ENCODE measurements at places on chromosomes 1 and 21.

- DNase-seq = no peak
Measured at GRCh38 chr21:45982092-45982757, 655 bp downstream of the COL6A1 start.

DNA sequence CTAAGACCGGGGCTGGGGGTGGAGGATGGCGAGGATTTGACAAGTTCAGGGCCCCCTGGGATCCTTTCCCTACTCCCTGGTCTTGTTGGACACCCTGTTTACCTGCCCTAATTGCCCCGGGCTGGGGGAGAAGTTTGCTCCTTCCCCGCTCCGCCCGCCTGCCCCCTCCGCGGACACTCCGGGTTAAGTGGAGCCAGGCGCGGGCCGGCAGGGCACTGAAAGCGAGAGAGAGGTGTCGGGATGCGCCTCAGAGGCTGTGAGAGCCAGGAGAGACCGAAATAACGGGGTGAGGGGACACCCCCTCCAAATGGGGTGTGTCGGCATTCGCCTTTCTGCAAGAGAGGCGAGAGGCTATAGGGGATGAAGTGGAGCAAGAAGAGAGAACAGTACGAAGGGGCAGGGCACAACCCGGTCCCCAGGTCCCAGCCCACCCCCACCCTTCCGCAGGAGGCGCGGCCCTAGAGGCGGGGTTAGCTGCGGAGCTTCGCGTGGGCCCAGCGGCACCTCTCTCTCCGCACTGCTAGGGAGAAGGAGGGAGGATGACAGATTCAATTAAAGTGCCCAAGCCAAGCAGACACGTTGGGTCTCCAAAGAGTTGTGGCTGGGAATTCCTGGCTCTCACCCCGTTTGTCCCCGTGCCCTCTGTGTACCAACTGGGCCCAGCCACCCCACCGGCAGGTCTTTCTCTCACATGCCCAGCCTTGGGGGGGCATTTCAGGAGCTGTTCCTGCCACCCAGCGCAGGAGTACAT is 3.8 kb downstream of the EFNA3 start:
- DNase-seq = no peak

DNA sequence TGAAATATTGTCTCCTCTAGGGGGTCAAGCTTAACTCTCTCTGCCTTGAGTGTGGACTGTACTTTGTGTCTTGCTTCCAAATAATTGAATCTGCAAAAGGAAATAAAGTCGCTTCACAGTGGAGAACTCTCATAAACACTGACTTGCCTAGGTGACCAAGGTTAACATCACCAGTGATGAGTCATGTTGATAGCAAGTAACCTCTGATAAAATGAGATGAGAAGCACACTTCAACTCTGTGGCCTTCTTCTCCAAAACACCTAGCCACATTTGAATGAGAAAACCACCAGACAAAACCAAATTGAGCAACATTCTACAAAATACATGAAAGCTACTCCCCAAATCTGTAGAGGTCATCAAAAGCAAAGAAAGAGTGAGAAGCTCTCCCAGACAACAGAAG is 37.6 kb downstream of the PDE4B start:
- no peak for DNase-seq

DNA sequence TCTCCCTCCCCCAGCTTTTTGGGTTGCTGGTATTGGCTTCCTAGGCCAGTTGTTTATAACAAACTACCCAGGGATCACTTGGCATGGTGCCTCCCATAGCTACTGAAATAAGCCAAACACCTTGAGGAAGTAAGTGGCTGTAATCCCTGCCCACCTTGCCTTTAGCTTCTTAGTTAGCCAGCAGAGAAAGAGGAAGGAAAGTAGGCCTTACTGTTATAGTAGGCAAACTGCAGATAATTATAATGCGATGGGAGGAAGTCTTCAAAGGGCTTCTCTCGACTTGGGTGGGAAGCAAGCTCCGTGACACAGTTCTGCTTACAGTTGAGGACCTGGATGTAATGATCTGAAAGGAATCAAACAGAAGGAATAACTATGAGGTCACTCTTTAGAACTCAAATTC is 8.2 kb downstream of the P3H1 start:
- DNase-seq = no peak

DNA sequence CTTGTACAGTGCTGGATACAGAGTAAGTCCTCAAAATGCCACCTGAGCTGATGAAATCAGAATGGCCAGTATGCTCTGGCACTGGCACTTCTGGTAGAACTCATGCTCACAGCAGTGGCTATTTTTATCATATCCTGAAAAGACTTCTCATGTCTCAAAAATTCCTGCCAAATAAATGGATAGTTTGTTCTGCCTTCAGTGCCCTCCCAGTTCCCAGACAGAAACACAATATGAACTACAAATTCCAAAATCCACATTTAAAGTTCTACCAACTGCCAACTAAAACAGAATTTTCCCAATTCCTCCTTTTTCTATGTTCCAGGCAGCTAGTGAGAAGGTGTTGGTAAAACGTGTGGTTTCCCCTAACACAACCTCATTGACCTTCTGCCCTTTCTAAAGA is 51.4 kb upstream of the RGS1 start:
- DNase-seq = no peak

- DNase-seq = no peak
Measured at GRCh38 chr1:156452907-156453306, 47.7 kb downstream of the MEF2D start.

- DNase-seq = no peak
Measured at GRCh38 chr21:41507521-41508414, at the start of gene TMPRSS2. TMPRSS2 (minus strand) TSS chr21:41508158; CDS start chr21:41498133, 10,025 bp downstream.

GRCh38 chr1:59485949-59486348 is 189.1 kb downstream of the FGGY start:
- DNase-seq = no peak

GRCh38 chr1:31757204-31757679 is 6.9 kb downstream of the ADGRB2 start:
- DNase-seq = no peak

DNA sequence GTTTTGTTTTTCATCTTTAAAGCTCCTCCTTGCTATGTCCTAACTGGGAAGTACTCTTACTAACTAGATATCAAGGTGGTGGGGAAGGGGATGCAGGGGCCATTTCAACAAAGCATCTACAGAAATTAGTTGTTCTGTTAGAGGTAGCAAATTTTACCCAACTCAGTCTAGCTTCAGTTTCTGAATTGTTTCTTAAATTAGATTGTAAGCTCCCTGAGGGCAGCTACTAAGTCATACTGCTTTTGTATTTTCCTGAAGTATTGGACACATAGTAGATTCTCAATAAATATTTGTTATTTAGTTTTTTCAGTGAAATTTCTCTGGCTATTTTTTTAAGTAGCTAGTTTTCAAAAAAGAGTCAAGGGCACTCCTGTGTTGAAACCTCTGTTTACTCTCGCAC is 1.8 kb downstream of the UBAP2L start:
- no peak for DNase-seq

- no peak for DNase-seq
Measured at GRCh38 chr1:153963850-153964331, 554 bp upstream of the SLC39A1 start.

DNA sequence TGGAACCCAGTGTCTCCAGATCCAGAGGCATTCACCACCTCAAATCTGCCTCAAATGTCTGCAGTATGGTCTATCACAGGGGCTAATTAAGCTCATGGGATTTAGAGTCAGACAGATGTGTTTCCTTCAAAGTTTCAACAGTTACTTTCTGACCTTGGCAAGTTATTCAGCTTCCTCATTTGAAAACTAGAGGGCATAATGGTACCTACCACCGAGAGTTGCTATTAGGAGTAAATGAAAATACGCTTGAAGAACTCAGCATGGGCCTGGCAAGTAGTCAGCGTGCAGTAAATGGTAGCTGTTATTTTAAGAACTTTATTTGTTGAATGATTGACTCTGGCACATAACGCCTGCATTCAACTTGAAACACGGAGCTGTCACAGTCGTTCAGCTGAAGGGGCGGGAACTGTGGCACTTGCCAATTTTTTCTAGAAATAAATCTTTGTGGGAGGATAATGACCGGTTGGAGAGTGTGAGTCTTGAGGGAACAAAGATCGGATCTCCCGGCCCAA is 1.2 kb upstream of the CAP1 start:
- no peak for DNase-seq

DNA sequence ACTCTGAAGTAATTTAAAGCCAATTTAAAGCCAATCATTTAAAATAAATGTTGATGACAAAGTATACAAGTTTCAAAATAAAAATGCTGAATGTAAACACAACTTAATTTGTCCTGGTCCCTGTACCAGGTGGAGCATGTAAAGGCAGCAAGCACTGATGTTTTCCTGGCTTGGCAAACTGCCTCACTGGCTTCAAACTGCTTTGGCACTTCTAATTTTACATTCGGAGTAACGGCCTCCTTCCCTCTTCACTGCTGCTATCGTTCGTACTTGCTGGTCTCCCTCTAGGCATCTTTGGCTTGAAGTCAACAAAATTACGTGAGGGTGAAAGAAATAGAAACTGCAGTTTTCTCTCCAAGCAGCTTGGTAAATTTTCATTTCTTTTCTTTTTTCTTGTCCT is 287.9 kb downstream of the LTN1 start:
- DNase-seq = no peak

DNA sequence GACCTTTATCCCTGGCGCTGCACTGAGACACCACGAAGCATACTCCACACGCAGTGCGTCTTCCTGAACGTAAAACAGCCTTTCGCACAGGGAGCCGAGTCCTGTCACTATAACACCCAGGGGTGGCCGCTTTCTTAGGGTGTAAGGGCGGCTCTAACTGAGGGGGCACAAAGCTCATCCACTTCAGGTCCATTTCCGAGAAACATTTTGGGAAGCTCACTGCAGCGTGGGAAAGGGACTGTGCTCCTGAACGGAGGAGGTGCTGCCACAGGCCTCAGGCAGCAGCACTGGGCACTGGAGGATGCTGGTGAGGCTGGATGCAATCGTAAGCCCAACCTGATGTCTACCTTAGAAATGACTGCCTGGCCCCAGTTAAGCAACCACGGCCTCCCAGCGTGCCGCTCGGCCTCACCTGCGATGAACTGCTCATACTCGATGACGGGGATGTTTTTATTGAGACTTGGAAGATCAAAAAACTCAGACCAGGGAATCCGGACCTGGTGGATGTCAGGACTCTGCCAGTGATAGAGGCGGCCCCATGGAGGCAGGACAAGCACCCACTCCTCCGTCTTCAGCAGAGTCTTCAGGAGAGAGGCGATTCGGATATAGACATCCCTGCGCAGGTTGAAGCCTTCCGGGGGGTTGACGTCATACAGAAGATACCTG is 2.3 kb downstream of the POFUT2 start:
- no peak for DNase-seq

- no peak for DNase-seq
Measured at GRCh38 chr21:21084179-21084578, 86.0 kb downstream of the NCAM2 start.

DNA sequence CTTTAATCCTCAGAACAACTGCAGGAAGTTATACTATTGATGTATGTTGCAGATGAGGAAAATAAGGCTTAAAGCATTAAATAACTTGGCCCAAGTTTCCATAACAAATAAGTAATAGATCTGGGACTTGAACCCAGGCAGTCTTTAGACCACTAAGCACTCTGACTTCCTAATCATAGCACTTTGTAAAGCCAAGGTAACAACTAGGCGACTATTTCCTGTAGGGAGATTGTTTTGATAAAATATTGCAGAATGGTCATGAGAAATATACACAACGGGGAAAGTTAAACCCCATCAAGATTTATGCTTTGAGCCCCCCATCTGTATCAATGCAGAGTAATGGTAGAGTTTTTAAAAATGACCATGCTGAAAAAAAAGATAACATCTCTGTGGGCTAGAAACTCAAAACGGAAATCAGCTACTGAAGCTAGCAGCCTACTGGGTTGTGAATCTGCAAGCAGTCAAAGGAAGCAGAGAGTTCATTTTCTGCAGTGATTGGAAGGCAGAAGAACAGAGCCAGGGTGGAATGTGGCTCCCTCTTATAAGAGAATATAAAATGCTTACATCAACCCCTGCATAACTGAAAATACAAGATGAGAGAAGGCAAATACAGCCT is 111.2 kb upstream of the OLIG2 start:
- DNase-seq = no peak

DNA sequence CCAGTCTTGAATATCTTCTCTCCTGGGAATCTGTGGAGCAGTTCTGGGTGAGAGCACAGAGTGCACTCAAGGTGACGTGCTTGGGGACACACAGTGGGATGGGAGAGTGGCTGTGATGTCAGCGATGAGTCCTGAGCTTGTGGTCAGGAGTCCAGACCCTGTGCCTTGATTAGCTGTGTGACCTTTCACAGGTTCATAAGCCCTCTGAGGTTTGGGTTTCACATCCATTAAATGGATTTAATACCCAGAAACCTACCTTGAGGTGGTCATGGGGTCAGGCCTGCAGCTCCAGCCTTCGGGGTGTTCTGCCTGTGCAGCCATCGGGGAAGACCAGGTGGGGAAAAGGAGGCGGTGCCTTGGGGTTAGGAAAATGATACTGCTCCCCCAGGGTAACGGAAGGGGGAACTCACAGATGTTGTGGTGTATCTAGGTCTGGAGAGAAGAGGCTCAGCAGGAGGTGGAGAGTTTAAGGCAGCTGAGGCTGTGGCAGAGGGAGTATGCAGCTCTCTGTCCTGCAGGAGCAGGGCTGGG is 38.5 kb upstream of the ETV3 start:
- no peak for DNase-seq

GRCh38 chr1:90800012-90800717 is 83.1 kb upstream of the BARHL2 start:
- DNase-seq = no peak

DNA sequence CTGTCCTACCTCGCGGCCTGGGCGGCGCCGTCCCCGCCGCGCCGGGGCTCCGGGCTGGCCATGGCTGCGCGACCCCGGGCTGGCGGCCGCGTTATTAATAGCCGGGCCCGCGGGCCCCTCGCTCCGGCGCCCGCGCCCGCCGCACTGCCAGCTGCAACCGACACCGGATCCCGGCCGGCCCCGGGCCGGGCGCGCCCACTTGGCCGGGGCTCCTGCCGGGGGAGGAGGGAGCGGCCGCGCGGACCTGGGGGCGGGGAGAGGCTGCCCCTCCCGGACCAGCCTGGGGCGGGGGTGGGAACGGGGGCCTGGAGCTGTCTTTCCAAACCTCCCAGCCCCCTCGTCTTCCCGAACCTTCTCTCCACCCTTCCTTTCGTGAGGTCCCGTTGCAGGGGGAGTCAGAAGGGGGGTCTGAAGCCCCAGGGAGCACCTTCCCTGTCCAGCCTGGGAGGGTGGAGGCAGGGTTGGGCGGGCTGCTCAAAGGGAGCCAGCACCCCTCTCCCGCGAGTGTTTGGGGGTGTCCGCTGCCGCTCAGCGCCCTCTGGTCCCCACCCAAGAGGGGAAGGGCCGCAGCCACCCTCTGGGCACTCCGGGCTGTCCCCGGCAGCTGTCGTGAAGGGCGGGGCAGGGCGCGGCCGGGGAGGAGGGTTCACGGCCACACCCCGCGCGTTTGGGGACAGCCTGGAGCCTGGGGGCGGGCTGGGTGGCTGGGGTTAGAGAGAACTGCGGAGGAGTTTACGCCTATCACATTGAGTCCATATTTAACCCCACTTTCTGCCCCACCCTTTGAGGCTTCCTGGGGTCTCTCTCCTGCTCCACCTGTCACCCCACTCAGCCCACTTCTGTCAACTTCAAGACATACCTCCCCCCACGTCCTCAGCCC is at the start of gene SYNC:
SYNC (minus strand) TSS at position 172 of the 880 bp plus-strand sequence; CDS start at position 62, 110 bp downstream.
- no peak for DNase-seq

GRCh38 chr1:10638559-10639005 is 157.9 kb downstream of the CASZ1 start:
- DNase-seq = no peak

Measured in activated CD4-positive, alpha-beta T cell treated with anti-CD3 and anti-CD28 coated beads for 4 hours (primary cell).